ENCODE measurements at places on chromosomes 5 and 9. TPM values are rescaled to one million over a fixed set of nuclear protein-coding genes. Genes with fewer than 3 reads are reported as not detected.

The KIF2A gene
- total RNA-seq, result 85.6 TPM

The DMRT3 gene
- not detected for total RNA-seq

The AKNA gene
- total RNA-seq, result 10.3 TPM

The DBH gene
- not detected for total RNA-seq

The UAP1L1 gene
- 21.5 TPM for total RNA-seq

The ABO gene
- 0.10 TPM for total RNA-seq

The CDH9 gene
- total RNA-seq, result not detected

The SOHLH1 gene
- total RNA-seq, result not detected

The GFI1B gene
- not detected for total RNA-seq

The NDST1 gene
- 77.1 TPM for total RNA-seq

The IL5 gene
- total RNA-seq, result not detected

The BAAT gene
- not detected for total RNA-seq

The CNTNAP3B gene
- 163 TPM for total RNA-seq

The MCTP1 gene
- total RNA-seq, result 171 TPM

The MRPS30 gene
- 67.8 TPM for total RNA-seq

The S1PR3 gene
- 18.9 TPM for total RNA-seq

The TMC1 gene
- 0.33 TPM for total RNA-seq
